Activated CD4-positive, alpha-beta T cell treated with anti-CD3 and anti-CD28 coated beads, Interleukin-2, amount 50 U/mL, for 48 hours (primary cell): ENCODE measurements at places on chromosomes 7 and 10.

DNA sequence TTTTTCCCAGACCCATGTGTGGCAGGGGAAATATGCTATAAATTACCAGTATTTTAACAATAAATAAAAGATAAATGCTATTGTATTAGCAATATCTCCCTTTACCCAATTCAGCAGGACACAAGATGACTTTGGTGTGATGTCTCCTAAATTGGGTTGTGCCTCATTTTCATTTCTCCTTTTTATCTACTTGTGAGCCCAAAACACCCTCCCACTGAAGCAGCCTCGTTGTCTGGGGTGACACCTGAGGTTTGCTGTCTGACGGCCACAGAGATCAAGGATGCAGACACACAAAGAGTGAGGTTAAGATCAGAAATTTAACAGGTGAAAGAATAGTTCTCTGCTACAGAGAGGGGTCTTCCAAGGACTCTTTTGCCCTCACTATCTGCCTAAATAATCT, 27.1 kb upstream of the CC2D2B start:
- no peak for DNase-seq

DNA sequence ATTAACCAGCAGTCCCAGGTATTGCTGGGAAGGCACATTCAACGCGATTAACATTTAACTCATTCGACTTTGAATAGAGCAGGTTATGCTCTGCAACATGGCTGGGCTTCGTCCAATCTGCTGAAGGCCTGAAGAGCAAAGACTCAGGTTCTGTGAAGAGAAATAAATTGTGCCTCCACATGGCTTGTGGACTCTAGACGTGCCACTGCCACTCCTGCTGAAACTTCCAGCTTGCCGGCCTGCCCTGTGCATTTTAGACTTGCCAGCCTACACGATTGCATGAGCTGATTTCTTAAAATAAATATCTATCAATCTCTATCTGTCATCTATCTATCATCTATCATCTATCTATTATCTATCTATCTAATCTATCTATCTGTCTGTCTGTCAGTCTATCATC, 138.0 kb downstream of the WDR37 start:
- no peak for DNase-seq

GRCh38 chr10:30041196-30042105, 17.9 kb downstream of the JCAD start:
- DNase-seq = no peak

DNA sequence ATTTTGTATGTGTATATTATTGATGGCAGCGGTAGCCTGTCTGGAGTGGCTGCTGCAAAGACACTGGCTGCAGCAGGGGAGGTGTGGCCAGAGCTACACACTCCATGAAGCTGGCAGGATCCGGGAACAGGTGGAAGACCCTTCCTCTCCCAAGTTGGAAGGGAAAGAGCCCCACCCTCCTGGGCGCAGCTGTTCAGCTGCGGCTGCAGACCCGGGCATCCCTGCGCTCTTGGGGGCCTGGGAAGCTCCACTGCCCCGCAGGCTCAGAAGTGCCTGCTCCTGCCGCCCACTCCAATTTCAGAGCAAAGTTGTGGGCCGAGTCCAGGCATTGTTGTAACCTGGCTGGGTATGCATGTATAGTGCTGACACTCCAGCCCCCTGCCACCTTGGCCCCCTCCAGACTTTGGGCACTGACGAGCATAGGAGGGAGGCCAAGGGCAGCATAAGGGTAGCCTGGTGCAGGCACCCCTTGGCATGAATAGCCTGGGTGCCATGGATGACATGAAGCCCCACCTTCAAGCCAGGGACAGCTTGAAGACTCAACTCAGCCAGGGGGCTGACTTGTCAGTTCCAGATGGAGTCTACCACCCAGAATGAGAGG, 90.7 kb upstream of the TMEM168 start:
- DNase-seq = no peak

GRCh38 chr10:48805411-48805810, 120.7 kb downstream of the WDFY4 start:
- no peak for DNase-seq

- no peak for DNase-seq
Measured at GRCh38 chr7:40583667-40584444, 449.1 kb downstream of the SUGCT start.
